ENCODE measurements at places on chromosomes 13 and 19.
A peak's percentile ranks its signal among the peaks of the same experiment; 100 is the strongest.

DNA sequence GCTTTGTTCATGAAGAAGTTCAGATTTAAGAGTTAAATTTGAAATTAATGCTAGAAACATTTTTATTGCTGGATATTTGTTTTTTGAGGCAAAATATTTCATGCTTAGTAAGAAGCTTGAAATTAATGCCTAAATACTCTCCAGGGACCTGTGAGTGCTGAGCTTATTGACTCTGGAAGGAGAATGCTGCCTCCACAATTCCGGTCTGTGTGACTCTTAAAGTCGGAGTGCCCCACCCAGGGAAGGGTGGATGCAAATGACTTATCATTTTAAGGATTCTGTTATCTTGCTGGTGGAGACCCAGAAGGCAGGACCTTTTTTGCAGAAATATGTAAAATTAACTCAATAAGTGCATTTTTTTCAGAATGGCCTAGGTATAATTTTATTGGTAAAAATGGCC, 143.8 kb upstream of the RXFP2 start:
- no peak for DNase-seq

DNA sequence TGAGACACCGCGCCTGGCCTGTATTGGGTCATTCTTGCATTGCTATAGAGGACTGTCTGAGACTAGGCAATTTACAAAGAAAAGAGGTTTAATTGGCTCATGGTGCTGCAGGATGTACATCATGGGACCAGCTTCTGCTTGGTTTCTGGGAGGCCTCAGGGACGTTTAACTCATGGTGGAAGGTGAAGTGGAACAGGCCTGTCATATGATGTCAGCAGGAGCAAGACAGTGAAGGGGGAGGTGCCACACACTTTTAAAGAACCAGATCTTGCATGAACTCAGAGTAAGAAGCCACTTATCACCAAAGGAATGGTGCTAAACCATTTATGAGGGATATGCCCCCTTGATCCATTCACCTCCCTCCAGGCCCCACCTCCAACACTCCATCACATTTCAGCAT, 18.7 kb downstream of the CARD8 start:
- no peak for DNase-seq

DNA sequence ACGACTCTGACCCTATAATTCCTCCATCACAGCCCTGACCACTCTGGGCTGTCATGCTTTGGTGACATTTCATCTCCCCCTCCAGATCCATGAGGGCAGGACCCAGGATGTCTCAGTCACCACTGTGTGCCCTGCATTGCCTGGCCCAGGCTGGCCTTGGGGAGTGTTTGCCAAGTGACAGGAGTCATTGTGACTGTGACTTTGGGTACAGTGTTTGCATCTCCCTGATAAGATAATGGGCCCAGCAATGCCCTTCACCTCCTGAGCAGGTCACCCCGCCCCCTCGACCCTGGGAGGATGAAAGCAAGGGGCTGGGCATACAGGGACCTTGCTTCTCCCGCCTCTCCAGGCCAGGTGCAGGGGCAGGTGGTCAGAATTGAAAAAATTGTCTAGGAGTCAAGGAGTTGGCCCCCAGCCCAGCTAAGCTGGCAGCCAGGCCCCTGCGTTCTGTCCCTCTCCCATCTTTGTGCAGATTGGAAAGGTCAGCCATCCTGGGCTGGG, 5.9 kb upstream of the ATP4A start:
- DNase-seq: no peak

GRCh38 chr19:37914908-37915307, 7.9 kb downstream of the SIPA1L3 start:
- no peak for DNase-seq

DNA sequence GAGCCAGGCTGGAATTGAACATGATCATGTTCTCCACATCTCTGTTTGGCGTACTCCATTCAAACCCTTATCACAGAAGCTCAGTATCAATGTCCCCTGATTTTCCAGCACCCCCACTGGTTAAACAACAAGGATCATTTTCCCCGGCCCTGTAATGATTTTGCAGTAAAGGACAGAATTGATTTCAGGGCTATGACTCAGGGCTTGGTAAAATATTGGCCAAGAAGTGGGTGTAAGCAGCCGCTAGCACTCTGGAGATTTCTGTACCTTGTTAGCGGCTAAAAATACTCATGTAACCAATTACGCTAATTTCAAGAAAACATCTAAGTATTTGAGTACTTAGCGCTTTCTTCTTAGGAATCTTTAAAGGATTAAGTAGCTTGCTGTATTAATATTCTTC, 69.5 kb upstream of the FNDC3A start:
- DNase-seq: no peak

- no peak for DNase-seq
Measured at GRCh38 chr13:61592489-61592888, 176.8 kb upstream of the PCDH20 start.

- DNase-seq: peak; percentile 13
Measured at GRCh38 chr19:48991873-48992580, 1.1 kb downstream of the GYS1 start.

GRCh38 chr13:95813139-95813538, 136.2 kb downstream of the DNAJC3 start:
- no peak for DNase-seq

GRCh38 chr13:110950819-110951570, 36.1 kb upstream of the ANKRD10 start:
- DNase-seq: no peak

DNA sequence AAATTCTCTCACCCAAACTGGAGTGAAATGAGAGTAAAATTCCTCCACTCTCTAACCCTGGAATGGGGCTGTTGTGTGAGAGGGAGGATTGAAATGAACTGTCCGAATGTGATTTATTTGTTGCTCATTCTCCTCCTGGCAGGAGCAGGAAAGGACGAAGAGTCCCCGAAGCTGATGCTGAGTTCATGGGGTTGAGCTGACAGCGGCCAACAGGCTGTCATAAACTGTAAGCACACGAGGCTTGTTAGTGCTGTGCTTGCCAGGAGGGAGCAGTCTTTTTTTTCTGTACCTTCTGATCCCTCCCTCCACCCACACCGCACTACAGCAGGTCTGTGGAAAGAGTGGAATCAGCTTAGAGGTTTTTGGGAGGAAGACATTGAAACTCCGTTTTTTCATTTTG, 33.1 kb upstream of the ZNF331 start:
- DNase-seq: no peak

- no peak for DNase-seq
Measured at GRCh38 chr19:12792853-12793289, 1.6 kb downstream of the JUNB start.

DNA sequence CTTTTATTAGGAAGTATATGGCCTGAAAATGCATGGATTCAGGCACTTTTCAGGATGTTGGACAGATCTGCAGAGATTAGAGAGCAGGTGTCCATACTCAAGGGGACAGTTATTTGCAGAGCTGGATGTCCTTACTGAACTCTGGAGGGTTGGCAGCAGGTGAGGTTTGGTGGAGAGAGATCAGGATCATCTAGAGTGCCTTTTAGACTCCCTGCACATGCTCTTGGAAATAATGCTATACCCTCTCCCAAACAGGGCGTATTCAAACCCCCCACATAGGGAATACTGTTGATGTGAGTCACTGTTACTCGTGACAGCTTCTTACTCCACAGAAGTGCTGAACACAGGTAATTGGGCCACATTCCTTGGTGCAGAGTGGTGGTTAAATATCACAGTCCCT, 725.7 kb upstream of the SGCG start:
- DNase-seq: no peak

DNA sequence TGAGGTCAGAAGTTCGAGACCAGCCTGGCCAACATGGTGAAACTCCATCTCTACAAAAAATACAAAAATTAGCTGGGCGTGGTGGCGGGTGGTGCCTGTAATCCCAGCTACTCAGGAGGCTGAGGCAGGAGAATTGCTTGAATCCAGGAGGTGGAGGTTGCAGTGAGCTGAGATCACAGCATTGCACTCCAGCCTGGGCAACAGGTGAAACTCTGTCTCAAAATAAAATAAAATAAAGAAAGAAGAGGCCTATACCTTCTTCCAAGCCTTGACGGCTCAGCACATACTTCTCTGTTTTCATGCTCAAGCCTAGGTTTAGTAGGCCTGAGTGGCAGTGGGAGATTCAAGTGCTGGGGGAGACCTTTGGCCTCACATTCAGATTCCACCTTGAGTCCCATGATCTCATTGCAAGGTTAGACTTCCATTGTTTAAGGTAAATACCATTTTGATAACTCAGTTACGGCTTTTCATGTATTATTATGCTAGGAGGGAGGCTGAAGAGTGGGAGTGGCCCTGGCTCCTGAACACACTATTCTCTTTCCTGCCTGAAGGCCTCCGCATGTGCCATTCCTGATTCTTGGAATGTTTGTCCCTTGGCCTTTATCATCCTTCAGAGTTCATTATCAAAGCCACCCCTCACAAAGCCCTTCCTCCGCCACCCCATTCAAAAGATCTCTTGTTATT, 1.6 kb upstream of the SPINT2 start:
- DNase-seq: no peak

- DNase-seq: peak; percentile 60
Measured at GRCh38 chr13:20258208-20258962, 26.3 kb upstream of the GJB6 start.

DNA sequence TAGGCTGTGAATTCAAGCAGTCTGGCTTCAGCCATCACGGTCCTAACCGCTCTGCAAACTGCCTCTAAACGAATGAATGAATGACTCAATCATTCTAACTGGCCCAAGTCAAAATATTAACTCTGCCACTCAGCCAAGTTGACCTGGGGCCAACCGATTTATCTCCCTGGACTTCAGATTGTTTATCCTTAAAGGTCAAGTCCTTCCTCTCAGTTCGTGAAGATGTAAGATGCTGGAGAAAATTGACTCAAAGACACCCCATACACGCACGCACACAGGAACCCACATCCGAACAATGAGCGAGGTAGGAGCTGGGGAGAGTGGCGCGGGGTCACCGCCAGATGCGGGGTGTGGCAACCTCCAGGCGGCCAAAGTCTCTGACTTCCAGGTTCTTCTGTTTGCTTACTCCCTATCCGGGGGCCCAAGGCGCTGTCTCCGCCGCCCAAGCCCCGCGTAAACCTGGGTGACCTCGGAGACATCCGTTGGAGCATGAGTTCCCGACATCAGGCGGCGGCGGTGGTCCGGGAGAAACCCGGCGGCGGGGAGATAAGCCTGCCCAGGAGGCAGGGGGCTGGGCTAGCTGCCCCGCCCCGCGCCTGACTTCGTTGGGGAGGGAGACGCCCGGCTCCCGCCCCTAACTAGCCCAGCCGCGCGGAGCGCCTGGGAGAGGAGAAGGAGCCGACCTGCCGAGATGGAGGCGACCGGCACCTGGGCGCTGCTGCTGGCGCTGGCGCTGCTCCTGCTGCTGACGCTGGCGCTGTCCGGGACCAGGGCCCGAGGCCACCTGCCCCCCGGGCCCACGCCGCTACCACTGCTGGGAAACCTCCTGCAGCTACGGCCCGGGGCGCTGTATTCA, at the start of gene CYP2S1:
Gene CYP2S1, plus strand, starts transcription at position 646 of the 856 bp plus-strand sequence. Its CDS starts 46 bp downstream, at position 692.
- DNase-seq: no peak

GRCh38 chr19:6608940-6609339, 18.0 kb upstream of the CD70 start:
- DNase-seq: no peak

DNA sequence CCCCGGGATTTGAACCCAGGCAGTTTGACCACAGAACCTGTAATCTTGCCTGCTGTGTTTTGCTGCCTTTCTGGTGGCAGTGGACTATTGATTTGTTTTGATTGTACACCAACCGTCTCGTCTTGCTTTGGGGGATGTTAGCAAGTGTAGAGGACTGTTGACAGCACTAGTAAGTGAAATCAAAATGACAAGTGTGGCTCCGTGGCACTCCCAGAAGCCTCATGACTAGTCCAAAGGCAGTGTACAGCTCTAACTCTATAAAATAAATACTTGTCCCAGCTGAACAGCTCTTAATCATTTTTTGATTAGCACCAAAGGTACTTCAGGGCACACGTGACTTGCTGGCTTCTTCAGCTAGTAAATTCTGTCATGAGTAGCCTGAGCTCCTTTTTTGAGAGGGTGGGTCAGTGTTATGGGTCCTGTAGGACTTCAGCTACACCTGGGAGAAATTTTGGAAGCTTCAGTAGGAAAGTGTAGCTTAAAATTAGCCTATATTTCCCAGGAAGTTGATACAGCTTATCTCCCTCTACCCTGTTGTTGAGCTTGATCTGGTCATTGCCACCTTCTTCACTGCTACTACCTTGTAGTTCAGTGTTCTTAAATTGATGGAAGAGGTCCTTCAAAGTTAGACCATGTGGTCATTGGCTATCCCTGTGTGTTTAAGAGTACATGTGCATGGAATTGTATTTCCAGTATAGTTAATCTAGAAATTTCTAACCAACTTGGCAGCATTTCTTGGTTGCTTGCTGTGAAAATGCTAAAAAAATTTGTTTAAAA, 15.1 kb downstream of the TM9SF2 start:
- DNase-seq: no peak

- DNase-seq: no peak
Measured at GRCh38 chr13:41049480-41050440, 11.5 kb upstream of the WBP4 start.

GRCh38 chr19:4983346-4984105, 14.6 kb downstream of the KDM4B start:
- DNase-seq: no peak

DNA sequence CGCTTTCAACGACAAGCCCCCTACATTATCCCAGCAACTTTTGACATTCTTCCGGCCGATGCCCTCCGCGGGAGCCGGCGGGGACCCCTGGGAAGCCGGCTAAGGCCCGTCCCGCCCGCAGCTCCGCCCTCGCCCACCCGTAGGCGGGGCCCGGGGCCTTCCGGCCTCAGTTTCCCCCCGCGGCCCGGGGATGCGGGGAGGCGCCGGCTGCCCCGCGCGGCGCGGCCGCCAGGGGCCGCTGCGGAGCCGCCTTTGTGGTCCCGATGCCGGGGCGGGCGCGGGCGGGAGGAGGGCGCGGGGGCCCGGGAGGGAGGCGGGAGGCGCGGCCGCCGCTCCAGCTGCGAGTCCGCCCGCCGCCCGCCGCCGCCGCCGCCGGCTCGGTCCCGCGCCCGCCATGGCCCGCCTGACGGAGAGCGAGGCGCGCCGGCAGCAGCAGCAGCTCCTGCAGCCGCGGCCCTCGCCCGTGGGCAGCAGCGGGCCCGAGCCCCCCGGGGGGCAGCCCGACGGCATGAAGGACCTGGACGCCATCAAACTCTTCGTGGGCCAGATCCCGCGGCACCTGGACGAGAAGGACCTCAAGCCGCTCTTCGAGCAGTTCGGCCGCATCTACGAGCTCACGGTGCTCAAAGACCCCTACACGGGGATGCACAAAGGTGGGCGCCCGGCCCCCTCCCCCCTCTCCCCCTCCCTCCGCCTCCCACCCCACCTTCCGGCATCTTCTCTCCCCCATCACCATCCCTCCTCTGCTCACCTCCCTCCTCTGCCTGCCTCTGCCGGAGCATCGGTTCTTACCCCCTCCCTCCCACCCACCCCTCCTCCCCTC, at the start of gene CELF5:
Gene CELF5, plus strand, starts transcription at position 316 of the 823 bp plus-strand sequence. Its CDS starts 79 bp downstream, at position 395.
- DNase-seq: no peak

- DNase-seq: no peak
Measured at GRCh38 chr13:51562011-51562671, 22.1 kb upstream of the WDFY2 start.

GRCh38 chr19:47660435-47660832, 51.5 kb downstream of the BICRA start:
- DNase-seq: no peak

DNA sequence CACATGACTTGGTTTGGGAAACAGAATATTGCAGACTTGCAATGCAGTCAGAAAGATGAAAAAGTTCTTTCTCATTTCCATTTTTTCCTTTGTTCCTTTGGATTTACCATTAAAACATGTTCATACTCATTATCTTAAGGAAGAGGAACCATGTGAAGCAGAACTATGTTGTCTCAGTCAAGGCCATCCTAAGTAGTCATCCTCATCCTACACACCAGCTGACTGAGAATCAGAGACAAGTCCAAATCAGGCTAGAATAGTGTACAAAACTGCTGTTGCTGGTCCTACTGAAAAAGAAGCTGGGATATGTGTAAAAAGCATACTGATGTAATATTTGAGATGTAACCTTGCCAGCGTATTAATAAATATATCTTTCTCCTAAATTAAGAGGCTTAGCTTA, 433.4 kb downstream of the SLITRK5 start:
- no peak for DNase-seq

All from right renal cortex interstitium (tissue), 3 donors.